Stimulated activated CD8-positive, alpha-beta memory T cell treated with anti-CD3 and anti-CD28 coated beads, Interleukin-7, amount 100 ng/mL, for 1 hour (primary cell): ENCODE measurements at places on chromosomes 16 and 17.

DNA sequence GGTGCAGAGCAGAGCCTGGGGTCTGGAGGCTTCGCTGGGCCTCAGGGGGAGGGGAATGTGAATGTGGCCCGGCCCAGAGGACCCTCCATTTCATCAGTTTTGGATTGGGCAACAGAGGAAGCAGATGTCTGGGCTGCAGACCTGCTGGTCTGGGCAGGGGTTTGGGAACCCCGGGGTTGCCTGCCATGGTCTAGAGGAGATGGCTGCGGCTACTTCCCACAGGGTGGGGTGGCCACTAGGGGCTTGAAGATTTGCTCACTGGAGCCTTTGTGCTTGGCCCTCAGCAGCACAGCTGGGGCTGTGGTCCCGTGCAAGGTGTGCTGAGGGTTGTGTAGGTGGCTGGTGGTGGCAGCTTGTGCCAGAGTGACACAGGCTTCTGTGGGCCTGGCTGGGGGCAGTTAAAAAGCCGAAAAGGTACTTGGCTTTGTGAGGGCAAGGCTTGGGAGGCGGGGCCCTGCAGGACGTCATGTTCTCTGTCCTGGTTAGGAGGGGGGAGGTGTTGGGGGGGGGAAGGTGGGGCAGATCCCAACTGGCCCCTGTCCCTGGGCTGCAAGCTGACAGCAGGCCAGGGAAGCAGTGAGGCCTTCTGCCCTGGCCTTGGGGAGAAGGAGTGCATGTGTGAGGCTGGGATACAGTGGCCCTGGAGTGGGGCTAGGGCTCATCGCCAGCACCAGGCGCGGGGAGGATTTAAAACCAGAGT is 98.0 kb downstream of the KPNA2 start:
- no peak for DNase-seq

DNA sequence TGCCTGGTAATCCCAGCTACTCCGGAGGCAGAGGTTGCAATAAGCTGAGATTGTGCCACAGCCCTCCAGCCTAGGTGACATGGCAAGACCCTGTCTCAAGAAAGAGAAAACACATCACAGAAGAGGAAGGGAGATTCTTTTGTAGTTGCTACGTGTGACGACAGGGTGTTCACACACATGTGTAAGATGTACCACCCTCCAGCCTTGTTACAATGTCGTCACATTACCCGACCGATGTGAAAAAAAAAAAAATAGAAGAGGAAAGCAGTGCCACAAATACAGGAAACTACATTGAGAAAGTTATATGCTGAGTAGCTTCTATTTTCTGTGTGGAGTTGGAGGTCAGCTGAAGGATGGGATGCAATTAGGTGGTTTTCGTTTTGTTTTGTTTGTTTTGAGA is 56.0 kb downstream of the CLUH start:
- no peak for DNase-seq

GRCh38 chr17:28723159-28723835 is 2.7 kb downstream of the TLCD1 start:
- DNase-seq: no peak

- DNase-seq: no peak
These were observed 190.7 kb upstream of the DYNLRB2 start for GRCh38 chr16:80350061-80350460.

GRCh38 chr17:77160091-77160874 is 19.5 kb downstream of the SEC14L1 start:
- no peak for DNase-seq

DNA sequence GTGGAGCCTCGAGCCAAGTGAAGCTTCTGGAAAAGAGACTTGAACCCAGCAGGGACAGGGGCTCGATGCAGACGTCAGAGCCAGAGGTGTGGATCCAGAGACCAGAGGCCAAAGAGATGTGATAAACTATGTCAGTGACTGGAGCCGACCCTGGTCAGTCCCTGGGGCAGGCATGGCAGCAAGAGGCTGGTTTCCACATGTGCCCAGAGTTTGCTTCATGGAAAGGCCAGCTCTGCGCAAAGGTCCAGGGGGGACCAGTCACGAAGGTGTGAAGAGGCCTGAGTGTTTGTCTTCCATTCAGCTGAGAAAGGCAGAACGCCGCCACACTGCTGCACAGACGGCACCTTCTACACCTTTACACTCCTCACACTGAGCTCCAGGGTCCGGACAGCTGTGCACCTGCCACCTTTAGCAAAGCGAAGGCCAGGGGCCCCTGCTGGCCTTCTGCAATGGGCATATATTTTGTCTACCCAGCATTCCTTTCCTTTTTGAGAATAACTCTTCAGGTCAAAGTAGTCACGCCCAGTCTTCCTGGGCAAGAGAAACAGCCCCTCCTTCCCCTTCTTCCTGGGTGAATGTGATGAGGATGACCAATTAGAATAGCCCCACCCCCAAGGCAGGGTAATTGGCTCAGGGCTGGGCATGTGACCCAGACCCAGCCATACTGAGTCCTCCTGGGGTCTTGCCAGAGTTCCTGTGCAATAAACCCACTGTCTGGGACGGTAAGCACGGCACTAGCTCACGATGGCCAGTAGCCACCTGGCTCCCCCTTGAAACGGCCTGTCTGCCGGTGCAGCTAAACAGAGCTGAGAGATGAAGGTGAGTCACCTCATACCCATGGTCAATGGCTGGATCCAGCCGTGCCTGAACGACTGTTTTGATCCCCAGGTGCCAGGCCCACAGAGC is 2.3 kb upstream of the RPH3AL start:
- no peak for DNase-seq

DNA sequence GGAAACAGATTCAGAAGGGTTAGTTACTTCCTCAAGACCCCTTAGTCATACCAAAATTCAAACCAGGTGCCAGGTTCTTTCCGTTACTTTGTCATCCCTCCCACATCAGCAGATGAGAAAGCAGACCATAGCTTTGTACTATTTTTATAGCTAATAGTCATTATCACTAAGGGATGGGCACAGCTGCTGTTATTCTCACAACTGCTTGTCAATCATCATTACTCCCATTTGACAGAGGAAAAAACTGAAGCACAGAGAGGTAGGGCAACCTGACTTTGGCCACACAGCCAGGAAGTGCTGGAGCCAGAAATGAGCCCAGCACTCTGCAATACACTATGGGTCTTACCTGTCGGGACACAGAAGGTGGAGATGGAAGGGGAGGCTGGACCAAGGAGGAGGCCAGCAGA is 30.0 kb downstream of the TEKT5 start:
- DNase-seq: no peak

- no peak for DNase-seq
These were observed 22.3 kb downstream of the ERN1 start for GRCh38 chr17:64107500-64108236.

DNA sequence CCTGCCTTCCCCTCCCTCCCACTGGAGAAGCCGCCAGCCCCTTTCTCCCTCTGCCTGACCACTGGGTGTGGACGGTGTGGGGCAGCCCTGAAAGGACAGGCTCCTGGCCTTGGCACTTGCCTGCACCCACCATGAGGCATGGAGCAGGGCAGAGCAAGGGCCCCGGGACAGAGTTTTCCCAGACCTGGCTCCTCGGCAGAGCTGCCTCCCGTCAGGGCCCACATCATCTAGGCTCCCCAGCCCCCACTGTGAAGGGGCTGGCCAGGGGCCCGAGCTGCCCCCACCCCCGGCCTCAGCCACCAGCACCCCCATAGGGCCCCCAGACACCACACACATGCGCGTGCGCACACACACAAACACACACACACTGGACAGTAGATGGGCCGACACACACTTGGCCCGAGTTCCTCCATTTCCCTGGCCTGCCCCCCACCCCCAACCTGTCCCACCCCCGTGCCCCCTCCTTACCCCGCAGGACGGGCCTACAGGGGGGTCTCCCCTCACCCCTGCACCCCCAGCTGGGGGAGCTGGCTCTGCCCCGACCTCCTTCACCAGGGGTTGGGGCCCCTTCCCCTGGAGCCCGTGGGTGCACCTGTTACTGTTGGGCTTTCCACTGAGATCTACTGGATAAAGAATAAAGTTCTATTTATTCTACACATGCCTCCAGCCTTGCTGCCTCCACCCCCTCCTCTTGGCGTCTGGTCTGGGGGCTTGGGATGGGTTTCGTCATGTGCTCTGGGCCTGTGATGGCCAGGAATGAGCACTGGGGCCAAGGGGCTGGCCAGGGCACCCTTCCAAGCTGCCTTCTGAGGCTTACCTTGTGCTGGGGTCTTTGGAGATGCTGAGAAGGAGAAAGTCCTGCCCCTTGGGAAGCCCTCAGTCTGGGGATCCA is 7.3 kb downstream of the GJD3 start:
- DNase-seq: no peak

DNA sequence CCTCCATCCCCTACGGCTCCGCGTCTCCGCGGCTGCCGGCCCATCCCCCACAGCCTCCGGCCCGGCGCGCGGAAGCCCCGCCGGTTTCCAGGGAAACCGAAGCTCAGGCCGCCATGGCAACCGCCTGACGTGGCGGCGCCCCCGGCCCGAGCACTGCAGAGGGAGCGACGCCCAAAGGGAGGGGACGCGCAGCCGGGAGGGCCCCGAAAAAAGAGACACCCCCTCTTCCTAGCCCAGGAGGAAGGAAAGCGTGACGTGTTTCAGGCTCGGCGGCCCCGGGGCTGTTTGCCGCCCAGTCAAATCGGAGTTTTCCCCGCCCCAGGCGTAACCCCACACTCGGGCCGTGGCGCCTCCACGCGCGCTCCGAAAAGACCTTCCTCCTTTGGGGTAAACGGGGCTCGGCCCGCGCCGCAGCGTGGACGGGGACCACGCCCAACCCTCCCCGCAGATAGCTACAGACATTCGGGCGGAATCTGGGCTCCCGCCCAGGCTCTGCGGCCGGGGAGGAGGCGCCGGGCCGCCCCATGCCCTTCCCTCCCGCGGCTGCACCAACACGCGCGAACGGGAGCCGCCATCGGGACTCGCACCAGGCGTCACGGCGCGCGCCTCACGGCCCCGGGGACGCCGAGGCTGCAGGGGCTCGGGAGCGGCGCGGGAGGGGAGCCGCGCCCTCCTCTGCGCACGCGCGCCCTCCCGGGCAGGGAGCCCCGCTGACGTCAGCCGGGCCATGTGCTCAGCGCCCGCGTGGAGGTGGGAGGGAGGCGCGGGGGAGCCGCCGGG is 7.5 kb downstream of the MNT start:
- peak; percentile 78 for DNase-seq

- DNase-seq: no peak
These were observed 153.7 kb downstream of the RPTOR start for GRCh38 chr17:80698297-80698696.

GRCh38 chr17:74485022-74485743 is 18.7 kb downstream of the CD300A start:
- DNase-seq: no peak

DNA sequence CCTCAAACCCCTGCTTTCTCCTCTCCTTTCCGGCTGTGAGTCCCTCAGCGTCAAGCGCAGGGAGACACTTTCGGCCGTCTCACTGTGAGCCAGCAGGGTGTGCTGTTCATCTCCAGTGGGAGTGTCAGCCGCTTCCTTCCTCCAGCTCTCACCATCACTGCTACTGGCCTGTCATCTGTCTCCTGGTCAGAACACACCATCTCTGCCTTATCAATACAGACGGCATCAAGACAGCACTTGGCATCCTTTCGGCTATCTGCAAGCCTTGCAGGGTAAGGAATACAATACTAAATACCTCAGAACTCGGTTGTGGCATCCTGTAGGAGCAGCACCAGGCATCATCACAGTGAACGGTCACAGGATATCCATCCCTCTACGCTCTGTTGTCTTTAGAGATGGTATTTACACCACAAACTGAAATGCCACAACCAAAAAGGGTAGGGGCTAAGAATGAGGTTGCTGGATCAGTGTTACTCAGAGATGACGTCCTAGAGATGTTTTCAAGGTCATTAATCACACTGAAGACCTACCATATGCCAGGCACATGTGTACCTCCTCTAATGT is 20.7 kb upstream of the CMTM4 start:
- DNase-seq: no peak

DNA sequence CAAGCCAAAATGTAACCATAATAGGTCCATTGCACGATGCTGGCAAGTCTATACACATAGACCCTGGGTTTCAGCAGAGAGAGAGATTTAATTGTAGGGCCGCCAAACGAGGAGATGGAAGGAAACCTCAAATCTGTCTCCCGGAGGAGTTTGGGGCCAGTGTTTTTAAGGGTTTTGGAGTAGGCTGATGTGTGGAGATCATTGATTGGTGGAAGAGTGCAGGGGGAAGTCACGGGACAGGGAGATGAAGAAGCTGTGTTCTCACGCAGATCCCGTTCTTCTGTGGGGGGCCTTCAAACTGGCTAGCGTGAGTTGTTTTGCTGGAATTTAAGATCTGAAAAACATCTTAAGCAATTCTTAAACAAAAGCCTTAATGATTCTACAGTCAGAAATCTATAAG is 84.8 kb downstream of the KATNIP start:
- no peak for DNase-seq

DNA sequence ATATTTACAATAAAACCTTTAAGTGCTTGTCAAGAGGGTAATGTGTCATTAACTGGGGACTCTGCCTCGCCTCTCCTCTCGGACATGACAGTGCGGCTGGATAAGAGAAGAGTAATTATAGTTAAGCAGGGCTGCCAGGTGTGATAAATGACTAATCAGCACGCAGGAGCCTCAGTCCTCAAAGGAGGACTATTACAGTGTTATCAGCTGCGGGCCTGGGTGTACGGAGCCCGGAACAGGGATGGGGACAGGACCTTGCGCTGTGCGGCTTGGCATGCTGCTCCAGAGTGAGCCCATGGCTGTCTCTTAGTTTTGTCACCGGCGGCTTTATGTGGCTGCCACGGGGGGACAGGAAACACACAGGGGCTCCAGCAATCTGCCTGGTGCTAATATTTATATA is 607.2 kb downstream of the MAF start:
- DNase-seq: no peak

DNA sequence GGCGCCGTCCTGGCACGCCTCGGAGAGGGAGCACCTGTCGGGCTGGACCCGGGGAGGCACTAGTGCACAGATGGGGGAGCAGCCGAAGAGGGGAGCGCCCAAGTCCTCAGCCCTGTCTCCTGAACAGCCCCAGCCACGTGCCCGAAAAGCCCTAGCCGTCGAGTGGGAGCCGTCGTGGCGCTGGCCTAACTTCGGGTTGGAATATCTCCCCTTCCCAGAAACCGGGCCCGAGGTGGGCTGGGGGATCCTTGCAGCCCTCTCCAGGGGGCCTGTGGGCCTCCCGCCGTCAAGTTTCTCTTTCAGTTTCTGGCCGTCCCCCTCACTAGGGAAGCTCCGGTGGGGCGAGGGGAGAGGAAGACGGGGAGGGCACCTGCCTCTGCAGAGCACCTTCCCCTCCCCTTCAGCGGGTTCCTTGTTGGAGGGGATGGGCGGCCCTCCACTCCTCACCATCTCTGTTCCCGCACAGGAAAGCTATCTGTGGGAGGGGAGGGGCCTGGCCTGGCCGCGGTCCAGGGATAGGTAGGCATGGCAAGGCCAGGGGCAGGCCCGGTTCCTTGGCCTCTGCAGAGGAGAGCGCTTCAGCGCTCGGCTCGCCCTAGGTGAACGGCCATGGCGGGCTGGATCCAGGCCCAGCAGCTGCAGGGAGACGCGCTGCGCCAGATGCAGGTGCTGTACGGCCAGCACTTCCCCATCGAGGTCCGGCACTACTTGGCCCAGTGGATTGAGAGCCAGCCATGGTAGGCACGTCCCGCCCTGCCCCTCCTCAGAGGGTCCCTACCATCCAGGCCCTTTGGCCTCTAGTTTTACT is 709 bp downstream of the STAT5A start:
- no peak for DNase-seq
